ENCODE measurements at places on chromosomes 3 and 15.

DNA sequence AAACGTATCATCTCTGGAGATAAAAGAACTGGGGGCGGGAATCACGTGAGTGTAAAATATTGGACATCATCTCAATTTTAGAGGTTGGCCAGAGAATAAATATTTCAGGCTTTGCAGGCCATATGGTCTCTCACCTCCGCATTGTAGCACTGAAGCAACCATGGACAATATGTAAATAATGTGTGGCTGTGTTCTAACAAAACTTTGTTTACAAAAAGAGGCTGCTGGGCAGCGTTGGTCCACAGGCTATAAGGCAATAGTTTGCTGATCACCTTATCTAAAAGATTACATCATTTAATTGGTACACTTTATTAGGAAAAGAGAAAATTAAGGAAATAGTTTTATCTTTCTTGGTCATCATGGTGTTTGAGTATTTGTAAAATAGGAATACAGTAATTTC lies 22.5 kb upstream of the SHC4 start:
- DNase-seq, result no peak

GRCh38 chr15:58247855-58248842 lies 110.0 kb downstream of the AQP9 start:
- DNase-seq, result peak; percentile 96

GRCh38 chr3:133197619-133198018 lies 159.4 kb downstream of the TMEM108 start:
- no peak for DNase-seq

DNA sequence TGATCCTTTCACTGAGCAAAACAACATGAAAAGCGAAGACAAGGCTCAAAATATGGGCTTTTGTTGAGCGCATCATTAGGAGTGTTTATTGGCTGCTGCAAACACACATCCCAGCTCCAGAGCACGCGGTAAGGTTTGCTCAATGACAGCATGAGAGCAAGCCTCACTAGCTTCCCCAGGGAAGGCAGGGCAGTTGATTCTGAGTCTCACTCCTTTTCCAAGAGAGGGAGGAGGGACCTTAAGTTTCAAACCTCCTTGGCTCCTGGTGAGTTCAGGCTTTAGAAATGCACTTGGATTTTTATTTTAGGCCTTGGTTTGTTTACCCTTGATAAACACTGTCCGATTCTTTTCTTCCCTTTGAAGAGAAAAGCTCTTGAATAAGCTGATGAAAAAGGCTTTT lies 69.1 kb upstream of the CACNA2D3 start:
- DNase-seq, result no peak

DNA sequence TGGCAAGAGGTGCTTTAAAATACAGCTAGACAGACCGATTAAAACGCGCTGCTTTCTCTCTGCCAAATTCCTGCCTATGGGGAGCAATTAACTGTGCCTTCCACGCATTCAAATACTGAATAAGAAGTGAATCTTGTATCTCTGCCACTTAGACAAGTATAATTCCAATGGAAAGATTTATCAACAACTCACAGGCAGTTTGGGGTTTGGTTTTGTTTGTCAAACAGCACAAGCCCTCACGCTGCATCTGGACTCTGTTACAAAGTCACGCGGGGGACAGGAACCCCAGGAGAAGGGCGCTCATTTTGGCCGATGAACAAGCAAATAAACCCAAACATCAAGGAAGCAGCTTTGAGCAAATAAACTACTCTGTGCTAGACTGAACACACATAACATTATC lies 61.8 kb upstream of the TMCO5A start:
- no peak for DNase-seq

GRCh38 chr3:114595522-114596028 lies 301.7 kb downstream of the TIGIT start:
- DNase-seq, result no peak

DNA sequence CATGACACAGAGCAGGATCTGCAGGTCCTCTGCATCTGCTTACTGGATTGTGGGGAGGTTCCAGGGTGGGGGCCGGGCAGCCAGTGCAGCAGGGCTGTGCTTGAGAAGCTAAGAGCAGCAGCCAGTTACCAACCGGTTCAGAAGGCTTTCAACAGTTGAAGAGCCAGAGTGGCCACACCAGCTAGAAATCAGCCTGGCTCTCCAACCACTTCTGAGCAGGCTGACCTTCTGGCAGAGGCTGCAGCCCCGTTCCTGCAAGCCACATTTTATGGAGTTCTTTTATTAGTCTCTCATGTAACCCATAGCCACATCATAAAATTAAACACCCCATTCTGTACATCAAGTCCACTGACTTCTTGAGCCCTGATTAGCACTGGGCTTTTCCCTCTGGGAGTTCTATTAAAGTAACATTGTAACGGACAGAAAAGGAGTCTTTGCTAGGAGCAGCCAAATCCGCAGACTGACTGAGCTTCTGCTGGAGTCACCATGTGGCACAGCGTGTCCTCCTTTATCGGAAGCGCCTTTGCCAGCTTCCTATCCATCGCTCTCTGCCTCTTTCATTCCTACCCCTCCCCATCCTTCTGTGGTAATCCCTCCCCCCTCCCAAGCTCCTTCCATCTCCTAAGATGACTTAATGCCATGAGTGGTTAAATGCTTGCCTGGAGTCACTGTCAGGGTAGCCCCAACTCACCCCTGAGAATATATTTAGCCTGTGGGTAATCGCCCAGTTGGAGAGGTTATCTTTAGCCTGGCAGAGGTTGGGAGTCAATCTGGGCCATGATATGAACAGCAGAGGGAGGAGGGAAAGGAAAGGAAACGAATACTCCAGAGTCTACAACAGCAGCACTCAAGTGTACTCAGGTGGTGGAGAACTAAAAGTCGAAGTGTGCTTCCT lies 138.5 kb upstream of the HES1 start:
- DNase-seq, result no peak

DNA sequence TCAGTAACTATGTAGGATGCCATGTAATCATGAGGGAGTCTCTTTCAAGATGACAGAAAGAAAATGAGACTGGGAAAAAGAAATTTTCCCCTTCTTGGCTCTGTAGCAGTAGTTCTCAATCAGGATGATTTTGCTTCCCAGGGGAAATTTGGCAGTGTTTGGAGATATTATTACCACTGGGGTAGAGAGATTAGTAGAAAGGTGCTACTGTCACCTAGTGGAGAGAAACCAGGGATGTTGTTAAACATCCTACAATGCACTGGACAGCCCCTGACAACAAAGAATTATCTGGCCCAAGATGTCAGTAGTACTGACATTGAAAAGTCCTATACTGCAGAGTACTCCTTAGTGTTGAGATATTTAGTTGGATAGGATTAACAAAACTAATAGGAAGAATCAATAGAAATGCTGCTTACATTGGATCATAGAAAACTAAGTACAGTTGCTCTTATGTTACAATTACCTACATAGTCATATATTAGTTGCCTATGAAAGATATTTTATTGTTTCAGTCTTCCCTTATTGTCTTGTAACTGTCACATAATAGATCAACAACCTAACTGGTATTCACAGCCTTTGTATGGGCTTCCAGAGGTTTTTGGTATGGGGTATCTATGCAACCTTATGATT lies 433.3 kb downstream of the RAP2B start:
- DNase-seq, result peak; percentile 20

GRCh38 chr3:87792534-87793336 lies 266.1 kb downstream of the CGGBP1 start:
- DNase-seq, result no peak

DNA sequence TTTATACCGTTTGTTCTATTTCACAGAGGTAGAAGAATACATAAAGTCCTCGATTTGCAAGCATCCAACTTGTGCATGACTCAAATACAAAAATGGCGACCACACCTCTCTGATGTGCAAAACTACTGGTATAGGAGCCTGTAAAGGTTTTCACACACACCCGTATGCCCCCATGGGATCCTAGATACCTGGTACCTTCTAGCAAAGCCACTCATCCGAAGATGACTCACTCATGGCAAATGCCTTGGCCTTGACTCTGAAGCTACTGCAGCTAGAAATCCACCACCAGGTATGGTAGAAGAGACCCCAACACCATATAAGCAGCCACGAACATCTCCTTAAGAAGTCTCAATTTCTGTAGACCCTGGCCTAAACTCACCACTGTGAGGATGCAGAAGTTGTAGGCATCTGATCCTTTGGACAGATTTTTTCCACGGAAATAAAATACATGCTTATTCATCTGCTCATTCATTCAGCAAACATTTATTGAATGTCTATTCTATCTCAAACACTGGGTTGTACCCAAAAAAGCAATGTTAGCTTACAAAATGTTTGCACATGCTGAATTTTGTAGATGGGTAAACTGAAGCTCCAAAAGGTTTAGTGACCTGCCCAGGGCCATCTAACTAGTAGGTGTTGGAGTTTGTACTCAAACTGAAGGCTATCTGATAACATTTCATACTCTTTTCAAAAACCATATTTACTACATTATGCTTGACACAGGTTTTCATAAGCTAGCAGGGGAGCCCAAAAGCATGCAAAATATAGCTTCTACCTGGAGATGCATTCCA lies 158.8 kb downstream of the RORA start:
- DNase-seq, result no peak

DNA sequence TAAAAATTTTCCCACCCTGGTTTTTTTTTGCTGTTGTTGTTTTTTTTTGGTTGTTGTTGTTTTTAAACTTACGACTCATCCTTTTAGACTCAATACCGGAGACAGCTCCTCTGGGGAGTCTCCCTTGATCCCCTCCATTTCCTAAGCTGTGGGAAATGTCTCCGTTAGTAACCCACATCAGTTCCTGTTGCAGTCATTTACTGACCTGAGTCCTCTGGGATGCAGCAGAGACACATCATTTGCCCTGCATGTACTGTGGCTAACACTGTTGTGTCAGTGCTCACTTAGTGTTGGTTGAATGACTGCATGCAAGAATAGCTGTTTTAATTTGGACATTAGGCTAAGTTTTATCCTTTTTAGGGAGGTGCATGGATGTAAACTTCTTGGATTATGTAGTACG lies 83.8 kb downstream of the MBNL1 start:
- no peak for DNase-seq

DNA sequence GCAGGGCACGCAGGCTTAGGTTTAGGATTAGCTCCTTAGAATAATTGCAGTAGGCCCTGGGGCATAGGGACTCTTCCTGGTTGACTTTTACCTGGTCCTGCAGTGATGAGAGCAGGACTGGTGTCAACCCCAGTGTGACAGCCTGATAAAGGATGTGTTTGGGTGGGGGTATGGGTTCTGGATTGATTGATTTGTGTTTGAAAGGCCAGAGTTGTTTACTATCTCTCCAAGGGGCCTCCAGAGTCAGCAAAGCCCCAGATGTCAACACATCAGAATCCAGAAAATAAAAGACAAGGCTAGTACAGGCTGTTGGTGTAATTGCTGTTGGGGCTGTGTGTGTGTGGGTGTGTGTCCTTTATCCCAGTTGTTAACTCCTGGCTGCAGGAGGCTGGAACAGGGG lies 122.3 kb downstream of the CHRNA7 start:
- no peak for DNase-seq

DNA sequence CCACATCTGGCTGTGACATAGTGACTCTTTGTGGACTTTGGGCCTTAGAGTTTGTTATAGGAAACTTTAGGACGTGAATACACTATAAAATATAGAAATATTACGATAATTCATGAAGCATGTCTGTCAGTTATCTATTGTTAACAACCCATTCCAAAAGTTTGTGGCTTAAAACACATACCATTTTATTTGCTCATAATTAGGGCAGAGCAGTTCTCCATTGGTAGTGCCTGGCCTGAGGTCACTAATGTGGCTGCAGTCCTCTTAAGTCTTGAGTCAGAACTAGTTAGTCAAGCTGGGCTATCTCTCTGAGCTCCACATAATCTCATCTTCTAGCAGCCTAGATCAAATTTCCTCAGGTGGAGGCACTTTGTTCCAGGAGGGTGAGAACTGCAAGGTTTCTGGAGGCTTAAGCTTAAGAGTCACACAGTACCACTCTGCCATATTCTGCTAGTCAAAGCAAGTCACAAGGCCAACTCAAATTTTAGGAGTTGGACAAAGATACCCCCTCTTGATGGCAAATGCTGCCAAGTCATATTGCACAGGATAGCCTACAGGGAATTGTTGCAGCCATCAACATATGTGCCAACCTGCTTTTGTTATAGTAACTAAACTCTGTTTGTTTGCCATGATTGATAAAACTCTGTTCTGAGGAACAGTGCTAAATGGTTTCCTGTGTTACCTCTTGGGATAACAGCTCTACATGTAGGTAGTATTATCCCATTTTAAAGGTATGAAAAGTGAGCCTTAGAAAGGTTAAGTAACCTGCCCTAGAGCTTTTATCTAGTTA lies 8.7 kb downstream of the ATXN7 start:
- no peak for DNase-seq

DNA sequence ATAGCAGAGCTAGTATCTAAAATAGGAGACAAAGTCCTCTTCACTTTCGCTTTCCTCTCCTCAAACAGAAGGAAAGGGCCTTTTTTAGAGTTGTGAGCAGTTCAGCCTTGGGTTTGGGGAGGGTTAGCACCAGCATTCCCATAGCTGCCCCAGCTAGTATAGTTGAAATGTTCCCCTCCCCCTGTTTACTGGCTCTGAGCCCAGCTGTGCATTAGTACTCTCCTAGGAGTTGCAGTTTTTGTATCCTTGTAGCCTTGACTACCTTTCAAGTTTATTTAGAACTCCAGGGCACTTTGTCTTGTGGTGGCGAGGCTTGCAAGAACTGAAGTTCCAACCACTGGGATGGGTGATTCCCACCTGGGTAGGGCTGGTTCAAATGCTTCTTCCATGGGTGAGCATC lies 245.1 kb upstream of the NAALADL2 start:
- no peak for DNase-seq

GRCh38 chr3:66692042-66692765 lies 191.4 kb upstream of the LRIG1 start:
- DNase-seq, result no peak

DNA sequence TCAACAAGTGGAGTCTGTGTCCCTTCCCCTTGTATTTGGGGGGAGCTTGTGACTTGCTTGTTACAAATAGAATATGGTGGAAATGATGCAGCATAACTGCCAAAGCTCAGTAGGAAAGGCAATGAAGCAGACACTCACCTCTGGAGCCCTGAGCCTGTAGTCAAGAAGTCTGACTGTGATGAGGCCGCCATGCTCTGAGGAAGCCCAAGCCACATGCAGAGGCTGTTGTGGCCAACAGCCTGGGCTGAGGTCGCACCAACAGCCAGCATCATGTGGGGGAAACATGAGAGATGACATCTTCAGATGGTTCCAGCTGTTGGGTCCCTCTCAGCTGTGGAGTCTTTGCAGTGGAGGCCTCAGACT lies 161.4 kb downstream of the CHSY1 start:
- DNase-seq, result no peak

- no peak for DNase-seq
These were observed 400.4 kb downstream of the WDR72 start for GRCh38 chr15:53359038-53359437.

DNA sequence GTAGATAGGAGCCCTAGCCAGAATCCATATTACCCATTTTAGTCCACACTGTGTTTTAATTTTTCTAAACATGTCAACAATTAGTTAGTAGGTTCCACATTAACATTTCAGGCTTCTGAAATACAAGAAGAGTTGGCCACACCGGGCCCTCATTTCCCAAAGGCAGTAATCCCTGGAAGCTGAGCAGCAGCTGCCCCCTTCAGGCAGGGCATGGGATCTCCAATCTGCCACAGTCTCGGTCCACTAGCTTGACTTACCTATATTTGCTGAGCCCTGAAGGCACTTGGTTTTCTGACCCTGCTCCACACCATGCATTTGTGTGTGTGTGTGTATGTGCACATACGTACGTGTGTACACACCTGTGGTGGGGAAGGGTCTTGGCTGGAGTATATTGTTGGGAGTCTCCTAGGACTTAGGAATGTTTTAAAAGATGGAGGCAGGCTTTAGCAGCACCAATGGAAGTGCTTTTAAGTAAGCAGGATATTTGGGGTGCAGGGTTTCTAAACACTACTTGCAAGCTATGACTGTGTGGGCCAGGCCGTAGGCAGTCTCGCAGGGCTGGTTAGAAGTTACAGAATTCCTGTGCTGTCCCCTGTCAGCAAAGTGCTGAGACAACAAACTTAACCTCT lies 71.2 kb upstream of the SOX14 start:
- DNase-seq, result no peak
